ENCODE measurements at places on chromosomes 1 and 21.
A peak's percentile ranks its signal among the peaks of the same experiment; 100 is the strongest.

DNA sequence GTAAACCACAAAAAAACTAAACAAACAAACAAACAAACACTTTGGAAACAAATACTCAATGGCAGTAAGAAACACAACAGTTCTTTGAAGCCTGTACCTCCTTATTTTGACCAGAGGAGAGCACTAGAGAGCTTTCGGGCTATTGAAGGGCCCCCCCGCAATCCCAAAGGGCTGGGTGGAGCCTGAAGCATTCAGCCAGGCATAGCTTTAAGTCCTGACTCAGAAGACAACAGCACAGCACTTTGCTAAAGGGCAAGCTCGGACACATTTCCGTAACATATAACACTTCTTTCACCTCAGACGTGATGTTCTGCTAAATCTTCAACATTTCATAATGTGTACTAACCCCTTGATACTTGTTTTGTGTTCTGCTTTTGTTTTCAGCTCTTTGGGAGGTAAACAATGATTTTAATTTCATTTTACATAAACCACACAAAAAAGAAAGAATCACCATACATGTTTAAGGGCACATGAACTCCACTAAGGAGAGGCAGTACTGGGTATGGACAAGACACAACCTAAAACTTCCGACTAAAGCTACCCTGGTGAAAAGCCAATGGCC, 9.7 kb upstream of the SHCBP1L start:
- peak; percentile 87 for DNase-seq

DNA sequence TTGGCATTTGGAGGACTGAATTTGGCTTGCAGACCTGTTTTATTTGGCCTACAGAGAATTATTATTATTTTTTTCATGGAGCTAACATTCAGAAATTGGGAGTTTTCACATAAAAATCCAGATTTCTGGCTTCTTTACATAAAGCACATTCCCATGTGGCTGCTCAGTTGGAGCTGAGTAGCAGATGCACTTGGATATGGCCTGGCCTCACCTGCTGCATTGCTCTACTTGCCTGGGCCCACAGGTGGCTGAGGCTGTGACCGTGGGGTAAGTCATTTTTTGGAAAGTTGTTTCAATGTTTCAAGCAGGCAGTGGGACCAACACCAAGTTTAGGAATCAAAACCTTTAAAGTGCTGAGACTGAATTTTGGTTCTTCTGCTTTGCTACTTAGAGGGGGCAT, 56.7 kb downstream of the GADD45A start:
- DNase-seq = no peak

DNA sequence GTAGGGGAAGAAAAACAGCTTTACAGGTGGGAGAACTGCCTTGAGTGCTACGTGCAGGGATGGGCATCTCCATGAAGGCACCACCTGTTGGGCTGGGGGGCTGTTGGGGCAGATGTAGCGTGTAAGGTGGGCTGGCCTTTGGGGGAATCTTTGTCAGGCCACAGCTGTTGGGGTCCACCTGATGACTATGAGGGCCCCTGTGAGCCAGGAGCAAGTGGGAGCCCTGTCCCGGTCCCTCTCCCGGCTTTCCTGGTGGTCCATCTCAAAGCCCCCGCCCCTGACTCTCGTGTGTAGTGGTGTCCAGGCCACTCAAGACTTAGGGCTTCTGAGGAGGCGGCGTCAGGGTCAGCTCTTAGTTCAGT, 13.5 kb downstream of the SLC37A1 start:
- DNase-seq = no peak

DNA sequence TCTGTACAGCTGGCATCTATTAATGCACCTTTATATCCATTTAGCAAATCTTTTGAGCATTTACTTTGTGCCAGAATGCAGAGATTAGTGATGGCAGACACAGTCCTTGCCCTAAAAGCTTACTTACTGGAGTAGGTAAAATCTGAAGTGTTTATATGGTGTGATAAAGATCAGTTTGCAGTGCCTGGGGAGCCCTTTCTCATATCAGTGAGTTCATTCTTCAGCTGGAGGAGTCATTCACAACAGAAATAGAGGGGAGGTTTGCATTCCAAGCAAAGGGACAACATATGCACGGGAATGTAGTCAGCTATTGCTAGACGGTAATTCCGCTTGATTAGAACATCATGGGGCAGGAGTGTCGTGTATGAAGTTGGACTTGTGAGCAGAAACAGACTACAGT, 8.4 kb downstream of the SLC35F3 start:
- DNase-seq = no peak

GRCh38 chr1:181632960-181633359, 149.6 kb downstream of the CACNA1E start:
- no peak for DNase-seq

- no peak for DNase-seq
Measured at GRCh38 chr1:159291424-159291823, 10.7 kb upstream of the FCER1A start.

Data from GM13977 (cell line).